ENCODE measurements at places on chromosomes 11 and 22.

GRCh38 chr11:69986440-69986787 is 91.7 kb upstream of the ANO1 start:
- no peak for DNase-seq

- no peak for DNase-seq
Measured at GRCh38 chr22:27274770-27275449, 526.6 kb downstream of the MN1 start.

DNA sequence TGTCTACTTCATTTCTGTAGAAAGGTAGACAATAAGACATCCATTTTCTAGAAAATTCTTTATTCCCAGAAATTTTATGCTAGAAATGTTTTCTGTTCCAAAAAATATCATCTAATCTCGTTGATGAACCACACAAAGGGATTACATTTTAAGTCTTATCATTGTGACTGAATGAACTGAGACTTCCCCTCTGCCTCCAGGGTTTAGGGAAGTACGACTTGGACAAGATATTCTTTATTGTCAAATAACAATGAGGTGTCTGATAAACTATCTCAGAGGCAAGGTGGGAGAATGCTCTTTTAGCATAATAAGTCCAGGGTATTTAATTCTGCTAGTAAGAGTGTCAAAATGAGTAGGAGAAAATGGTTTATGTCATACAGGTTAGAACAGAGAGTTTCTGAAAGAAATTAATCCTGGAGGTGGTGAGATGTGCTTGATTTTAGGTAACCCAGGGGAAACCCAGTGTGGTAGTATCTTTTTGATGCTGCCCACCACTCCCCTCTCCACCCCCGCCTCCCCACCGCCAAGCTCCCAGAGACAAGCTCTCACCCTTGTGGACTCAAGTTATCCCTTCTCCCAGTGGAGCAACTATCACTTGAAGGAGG is 100.6 kb downstream of the CD44 start:
- DNase-seq = no peak

DNA sequence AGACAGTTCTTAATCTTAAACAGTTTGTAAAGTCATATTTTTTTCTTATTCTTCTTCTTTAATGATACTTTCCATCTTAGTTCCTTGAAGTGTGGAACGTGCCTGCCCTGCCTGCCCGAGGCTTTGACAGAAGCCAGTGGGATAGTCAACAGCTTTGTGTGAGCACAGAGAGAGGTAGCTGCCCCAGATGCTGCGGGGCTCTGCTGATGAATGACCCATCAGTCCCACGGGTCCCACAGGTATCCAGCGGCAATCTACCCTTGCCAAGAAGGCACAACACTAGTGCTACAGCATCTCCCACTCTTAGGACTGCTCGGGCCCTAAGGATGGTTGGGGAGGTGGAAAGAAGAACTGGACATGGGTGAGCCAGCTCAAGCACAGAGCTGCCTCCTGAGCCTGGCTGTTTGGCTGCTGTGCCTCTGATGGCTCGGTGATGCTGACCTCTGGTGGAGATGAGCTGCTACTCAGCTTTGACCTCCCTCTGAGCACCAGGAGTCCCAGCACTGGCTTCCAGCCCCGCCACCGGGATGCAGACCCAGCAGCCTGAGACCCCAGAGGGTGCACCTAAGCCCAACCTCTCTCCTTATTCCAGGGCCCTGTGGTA is 11.8 kb upstream of the APLNR start:
- DNase-seq = peak; percentile 66

- no peak for DNase-seq
Measured at GRCh38 chr11:36791957-36792356, 193.9 kb upstream of the RAG2 start.

GRCh38 chr11:70727899-70728620 is 329.7 kb downstream of the CTTN start:
- DNase-seq = no peak

DNA sequence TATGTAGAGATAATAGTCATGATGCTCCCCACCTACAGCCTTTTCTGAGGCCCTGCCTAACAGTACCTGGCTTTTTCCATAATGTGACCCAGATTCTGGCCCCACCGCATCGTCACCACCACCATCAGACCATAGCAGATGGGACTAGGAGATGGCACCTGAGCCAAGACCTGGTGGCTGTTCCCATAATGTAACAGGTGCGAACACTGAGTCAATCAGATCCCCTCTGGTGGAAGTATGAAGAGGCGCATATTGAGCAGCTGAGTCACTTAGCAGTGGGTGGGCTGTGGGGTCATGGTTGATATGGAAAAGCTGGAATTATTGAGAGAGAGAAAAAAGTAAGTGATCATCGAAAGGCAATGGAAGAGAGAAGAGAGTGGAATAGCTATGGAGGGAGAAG is 578.0 kb upstream of the CADM1 start:
- no peak for DNase-seq

DNA sequence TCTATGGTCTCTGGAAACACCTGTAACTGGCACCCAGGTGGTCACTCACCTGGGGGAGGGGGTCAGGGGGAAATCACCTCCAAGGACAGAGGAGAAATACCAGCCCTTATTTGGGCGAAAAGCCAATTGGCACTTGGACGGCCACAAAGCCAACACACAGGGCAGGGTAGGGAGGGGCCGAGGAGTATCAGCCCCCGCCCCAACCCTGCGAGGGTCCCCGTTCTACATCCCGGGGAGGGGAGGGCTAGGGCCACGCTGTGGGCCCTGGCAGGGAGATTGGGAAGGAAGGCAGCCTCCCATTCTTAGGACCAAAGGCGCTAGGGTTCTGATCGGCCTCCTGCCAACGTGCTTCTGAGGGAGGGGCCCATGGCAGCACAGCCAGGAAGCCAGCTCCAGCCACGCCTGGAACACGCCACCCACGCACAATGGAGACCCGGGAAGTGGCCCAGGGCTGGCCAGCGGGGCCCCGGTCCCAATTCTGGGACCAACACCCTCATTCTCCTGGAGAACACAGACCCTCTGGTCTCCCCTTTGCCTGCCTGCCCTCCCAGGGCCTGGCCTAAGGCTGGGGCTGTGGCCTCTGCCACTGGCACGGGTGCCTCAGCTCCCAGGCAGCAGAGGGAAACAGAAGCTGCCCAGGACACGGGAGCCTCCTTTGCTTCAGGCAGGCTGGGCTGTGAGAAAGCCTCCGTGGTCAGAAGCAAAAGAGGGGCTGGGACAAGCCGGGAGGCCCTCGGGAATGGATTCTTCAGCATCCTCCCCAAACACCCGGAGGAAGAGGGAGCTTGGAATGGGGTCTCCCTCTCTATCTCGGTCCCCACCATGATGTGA is 7.4 kb downstream of the CBX6 start:
- DNase-seq = no peak

- DNase-seq = no peak
Measured at GRCh38 chr11:74681686-74682651, 49.3 kb downstream of the CHRDL2 start.

DNA sequence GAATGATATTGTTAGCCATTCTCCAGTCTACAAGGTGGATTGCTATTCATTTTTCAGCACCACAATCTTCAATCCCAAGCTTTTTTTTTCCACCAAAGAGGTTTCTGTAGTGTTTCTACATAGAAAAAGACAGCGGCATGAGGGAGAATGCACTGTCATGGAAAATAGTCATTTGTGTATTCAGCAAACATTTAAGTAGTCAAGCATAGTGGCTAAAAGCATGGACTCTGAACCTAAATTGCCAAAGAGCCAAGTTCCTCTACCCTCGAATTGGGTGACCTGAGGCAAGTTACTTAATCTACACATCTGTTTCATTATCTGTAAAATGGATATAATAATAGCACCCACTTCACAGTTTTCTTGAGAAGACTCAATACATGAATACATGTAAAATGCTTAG is 14.2 kb downstream of the GAS2 start:
- DNase-seq = no peak

DNA sequence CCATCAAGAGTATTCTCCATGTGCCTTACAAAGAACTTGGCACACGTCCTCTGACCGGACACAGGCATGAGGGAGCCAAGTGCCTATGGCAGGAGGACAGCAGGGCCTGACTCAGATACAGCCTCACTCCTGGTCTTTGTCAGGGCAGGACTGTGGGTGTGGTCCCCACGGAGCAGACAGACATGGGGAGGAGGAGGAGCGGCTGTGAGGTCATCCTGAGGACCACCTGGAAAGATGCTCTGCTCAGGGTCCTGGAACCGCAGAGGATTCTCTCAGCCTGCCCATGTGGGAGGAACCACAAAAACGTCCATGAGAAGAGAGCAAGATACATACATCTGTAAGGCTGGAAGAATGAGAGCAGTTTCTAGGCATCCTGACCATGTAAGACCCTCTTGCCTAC is 576.3 kb downstream of the BRD1 start:
- no peak for DNase-seq

DNA sequence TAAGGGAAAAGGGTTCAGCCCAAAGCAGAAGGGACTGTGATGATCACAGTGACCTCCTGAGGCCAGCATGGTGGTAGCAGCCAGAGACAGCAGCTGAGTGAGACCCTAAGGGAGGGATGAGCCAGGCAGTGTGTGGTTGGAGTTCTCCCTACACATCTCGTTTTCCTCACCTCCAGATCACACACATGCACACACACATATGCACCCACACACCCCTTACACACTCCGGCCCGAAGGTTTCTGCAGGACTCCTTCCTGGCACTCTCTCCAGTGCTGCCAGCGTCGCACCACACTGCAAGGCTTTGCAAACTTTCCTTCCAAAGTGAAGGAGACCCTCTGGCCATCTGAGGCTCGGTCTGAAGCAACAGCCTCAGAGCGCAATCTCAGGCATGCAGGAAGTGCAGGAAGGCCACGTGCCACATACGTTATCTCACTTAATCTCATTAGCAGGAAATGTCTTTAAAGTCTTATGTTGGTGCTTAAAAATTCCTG is 26.9 kb upstream of the TP53I11 start:
- DNase-seq = no peak

DNA sequence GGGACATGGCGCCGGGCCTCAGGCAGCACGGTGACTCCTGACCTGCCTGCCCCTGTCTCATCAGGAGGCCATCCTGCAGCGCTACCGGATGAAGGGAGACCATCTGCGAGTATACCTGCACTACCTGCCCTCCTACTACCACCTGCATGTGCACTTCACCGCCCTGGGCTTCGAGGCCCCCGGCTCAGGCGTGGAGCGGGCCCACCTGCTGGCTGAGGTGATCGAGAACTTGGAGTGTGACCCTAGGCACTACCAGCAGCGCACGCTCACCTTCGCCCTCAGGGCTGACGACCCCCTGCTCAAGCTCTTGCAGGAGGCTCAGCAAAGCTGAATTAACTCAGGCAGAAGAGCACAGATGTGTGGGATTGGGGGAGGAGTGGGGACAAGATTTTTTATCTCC is 10.2 kb upstream of the ST3GAL4 start:
- no peak for DNase-seq

DNA sequence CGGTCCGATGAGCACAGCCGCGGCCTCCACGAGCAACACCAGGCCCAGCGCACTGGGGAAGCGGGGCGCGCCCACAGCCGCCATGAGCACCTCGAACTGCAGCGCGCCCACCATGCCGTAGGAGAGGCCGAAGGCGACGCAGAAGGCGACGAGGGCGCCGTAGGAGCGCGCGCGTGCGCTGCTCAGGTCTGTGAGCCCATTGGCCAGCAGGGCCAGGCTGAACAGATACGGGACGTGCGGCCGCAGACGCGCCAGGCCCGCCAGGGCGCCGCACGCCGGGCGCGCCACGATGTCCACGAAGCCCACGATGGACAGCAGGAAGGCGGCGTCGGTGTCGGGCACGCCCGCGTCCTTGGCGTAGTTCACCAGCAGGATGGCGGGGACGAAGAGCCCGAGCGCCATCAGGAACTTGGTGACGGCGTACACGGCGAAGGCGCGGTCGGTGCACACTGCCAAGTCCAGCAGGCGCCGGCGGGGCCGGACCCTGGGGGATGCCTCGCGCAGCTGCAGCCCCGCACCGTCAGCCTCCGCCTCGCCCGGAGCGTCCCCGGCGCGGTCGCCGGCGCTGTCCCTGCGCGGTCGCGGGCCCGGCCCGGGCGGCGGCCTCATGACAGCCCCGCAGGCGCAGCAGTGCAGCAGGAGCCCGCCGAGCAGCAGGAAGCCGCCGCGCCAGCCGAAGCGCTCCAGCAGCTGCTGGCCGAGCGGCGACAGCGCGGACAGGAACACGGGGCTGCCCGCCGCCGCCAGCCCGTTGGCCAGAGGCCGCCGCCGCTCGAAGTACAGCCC is 2.9 kb downstream of the SLC16A8 start:
- no peak for DNase-seq

- DNase-seq = no peak
Measured at GRCh38 chr11:130580891-130581492, 132.5 kb downstream of the ADAMTS15 start.

DNA sequence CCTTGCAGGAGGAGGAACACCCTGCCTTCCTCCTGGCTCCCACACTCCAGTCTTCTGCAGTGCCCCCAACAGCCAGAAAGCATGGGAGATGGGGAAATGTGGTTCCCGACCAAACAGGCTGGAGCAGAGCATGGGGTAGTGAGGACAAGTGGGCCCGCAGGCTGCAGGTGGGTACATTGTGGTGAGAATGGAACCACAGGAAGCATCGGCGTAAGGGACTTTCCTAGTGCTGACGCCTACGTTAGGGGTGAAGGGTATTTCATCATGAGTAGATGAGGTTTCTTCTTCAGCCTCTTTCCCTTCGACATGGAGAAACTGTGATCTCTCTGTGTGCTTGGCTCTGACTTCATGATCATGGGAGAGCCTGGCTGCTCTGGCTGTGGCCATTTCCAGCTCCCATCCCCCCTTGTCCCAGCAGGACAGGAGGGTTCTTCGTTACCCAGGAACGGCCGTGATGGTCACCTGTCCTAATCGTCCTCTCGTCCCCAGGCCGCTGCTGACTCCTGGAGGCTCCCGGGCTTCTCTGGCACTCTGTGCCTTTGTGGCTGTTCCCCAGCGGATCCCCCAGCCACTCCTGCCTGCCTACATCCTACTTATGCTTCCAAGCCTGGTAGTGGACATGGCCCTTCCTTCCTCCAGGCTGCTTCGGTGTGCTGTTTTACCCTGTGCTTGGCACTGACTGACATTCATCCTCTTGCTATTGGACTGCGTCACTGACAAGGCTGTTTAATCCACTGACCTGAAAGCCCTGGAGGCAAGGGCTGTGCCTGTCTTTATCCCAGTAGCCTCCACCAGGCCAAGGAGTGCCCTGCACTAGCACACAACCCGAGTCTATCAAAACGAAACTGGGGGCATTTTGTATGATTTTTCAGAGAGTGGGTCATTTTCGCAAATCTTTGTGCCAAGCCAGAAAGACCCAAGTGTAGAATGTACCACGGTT is 65.2 kb upstream of the CECR2 start:
- no peak for DNase-seq

DNA sequence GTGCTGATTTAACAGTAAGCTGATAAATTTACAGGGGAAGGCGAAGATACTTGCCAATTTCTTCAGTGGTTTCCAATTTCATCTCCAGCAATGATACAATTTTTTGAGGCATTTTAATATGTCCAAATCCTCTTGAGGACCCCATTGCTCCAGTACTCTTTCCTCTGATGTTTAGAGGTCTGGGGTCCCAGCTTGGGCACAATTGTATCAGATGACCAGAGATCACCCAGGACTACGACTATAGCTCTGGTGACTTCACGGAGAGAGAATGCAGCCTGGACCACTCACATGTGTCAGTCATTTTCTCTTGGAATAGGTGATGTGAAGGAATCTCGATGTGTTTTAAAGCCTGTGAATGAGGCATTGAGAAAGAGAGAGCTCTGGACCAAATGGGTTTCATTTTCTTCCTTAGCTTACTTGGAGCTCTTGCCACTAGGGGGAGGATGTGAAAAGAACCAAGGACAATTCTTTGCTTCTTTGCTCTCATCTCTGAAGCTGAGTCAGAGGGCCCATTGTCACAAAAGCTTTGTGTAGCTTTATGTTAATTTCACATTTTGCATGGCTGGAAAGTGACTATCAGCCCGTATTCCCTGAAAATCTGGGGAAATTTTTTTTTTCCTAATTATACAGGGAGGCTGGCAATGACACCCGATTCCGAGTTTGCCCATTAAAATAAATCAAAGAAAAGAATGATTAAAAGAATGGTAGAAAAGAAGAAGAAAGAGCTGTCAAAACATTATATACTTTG is 6.7 kb upstream of the CCDC90B start:
- DNase-seq = peak; percentile 61
